Aorta (tissue), 5 donors: ENCODE measurements at places on chromosomes 1 and 21. TPM values are rescaled to one million over a fixed set of nuclear protein-coding genes. Genes with fewer than 3 reads are reported as not detected.

GON4L gene
- total RNA-seq, result 65.4 TPM

NR1I3 gene
- total RNA-seq, result not detected

OR2L2 gene
- 0.51 TPM for total RNA-seq

DNA sequence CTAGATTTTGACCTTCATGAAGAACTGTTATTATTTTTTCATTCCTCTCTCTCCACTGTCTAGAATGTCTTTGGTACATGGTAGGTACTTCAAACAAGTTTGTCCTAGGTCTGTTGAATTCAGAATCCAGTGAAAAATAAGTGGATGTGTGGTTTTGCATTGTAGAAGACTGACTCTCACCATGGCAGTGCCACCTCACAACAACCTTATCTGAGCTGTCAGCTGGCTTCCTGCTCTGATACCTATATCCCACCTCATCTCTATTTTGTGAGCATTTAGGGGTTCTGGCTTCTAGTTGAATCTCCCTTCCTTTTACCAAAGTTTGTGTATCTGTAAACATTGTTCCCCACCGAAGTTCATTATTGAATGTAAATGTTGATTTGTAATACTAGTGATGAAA is 9.1 kb downstream of the SWT1 start:
- no peak overlapping the region for H3K27ac ChIP-seq
- H3K27me3 ChIP-seq, result no peaks in the 10 kb centered on the region
- no peak for DNase-seq
- H3K4me1 ChIP-seq, result no peaks in the 10 kb centered on the region
- peaks cover 10% of the 10 kb centered on the region for H3K36me3 ChIP-seq

DNA sequence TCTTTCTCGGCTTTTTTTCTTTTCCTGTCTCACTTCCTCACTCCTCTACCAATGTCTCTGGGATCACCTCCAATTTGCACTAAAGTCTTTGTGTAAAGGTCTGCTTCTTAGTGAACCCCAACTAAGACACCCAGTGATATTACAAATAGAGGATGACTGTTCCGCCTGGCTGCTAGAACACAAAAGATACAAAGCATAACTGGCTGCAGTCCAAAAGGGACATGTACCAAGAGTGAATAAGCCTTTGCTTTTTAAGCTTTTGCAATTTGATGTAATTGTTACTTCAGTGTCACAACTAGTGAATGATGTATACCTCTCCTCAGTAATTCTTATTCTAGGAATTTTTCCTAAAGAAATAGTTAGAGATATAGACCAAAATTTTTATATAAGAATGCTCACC is 82.8 kb upstream of the BEND5 start:
- no peaks in the 10 kb centered on the region for H3K36me3 ChIP-seq
- no peaks in the 10 kb centered on the region for H3K27me3 ChIP-seq
- H3K27ac ChIP-seq, result no peak overlapping the region
- no peak overlapping the region for H3K4me3 ChIP-seq
- DNase-seq, result no peak

LAMTOR5 gene
- total RNA-seq, result 77.6 TPM

- no peaks in the 10 kb centered on the region for H3K36me3 ChIP-seq
- H3K4me3 ChIP-seq, result no peak overlapping the region
- H3K27me3 ChIP-seq, result no peaks in the 10 kb centered on the region
- H3K4me1 ChIP-seq, result no peaks in the 10 kb centered on the region
- DNase-seq, result no peak
Measured at GRCh38 chr1:48948562-48948961, 171.9 kb upstream of the BEND5 start.

ANKRD34A gene
- 2.2 TPM for total RNA-seq

DNA sequence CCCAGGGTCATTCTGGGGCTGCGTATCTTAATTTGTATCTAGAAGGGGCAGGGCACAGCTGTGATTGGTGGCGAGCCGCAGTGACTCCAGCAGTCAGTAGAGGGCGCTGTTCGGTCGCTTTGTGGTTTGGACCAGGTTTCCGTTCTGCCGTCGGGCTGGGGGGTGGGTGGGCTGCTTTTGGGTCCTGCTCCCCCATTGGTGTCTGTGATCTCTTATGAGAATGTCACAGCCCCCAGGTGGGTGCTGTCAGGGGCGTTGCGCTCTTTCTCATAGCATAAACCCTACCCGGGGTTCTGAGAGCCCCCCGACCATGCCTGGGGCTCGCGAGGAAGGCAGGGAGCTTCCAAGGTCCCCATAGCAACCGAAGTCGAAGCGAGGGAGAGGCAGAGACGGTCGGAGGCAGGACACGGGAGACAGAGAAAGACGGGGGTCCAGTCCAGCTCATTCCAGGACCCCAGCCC is 5.4 kb downstream of the TFF3 start:
- H3K27ac ChIP-seq, result no peak overlapping the region

DNA sequence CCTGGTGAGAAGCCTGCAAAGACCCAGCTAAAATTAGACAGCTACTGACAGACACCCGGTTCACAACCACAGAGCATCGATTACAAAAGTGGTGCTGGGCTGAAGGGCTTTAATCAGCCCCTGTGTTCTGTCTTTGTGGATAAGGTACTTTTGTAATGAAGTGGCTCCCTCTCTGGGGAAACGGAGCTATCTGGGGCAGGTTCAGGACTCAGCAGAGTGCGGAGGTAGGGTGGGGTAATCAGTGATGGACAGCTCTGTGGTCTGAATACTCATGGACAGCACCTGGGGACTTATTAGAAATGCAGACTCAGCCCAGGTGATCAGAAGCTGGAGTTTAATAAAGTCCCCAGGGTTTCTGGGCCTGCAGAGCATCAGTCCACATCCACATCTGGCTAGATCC is 152.0 kb downstream of the MATN1 start:
- no peaks in the 10 kb centered on the region for H3K36me3 ChIP-seq
- H3K4me1 ChIP-seq, result no peaks in the 10 kb centered on the region
- H3K27me3 ChIP-seq, result no peaks in the 10 kb centered on the region
- no peak overlapping the region for H3K4me3 ChIP-seq
- DNase-seq, result no peak

DNA sequence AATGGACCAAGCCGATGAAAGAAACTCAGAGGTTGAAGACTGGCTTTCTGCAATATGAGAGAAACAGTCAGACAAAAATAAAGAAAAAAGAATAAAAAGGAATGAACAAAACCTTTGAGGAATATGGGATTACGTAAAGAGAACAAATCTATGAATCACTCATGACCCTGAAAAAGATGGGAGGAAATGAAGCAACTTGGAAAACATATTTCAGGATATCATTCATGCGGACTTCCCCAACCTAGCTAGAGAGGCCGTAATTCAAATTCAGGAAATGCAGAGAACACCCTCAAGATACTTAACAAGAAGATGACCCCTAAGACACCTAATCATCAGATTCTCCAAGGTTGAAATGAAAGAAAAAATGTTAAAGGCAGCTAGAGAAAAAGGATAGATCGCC is 705.3 kb upstream of the CHRM3 start:
- no peaks in the 10 kb centered on the region for H3K36me3 ChIP-seq
- H3K4me3 ChIP-seq, result no peak overlapping the region
- H3K4me1 ChIP-seq, result no peaks in the 10 kb centered on the region
- no peaks in the 10 kb centered on the region for H3K27me3 ChIP-seq
- no peak overlapping the region for H3K27ac ChIP-seq

DNA sequence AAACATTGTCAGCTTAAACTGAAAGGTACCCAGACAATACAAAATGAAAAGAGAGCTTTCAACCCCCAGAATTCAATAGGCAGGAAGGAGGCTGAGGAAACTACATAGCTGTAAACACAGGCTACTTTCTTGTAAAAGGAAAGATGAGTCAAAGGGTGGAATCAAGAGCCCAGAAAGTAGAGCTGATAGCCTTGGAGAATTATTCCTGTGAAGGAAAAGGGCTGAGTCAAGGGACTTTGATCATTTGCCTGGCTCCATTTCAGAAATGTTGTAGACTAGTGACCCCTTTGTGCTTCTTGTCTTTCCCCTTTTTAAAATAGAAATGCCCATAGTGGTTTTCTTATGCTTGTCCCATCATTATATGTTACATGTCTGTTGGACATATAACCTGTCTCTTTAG is 597.6 kb downstream of the ADGRL2 start:
- H3K27ac ChIP-seq, result no peak overlapping the region
- H3K27me3 ChIP-seq, result no peaks in the 10 kb centered on the region
- H3K4me1 ChIP-seq, result no peaks in the 10 kb centered on the region
- DNase-seq, result no peak
- H3K36me3 ChIP-seq, result no peaks in the 10 kb centered on the region
- no peak overlapping the region for H3K4me3 ChIP-seq

FMO3 gene
- 2.8 TPM for total RNA-seq
